ENCODE measurements at places on chromosomes 7 and 10.
A peak's percentile ranks its signal among the peaks of the same experiment; 100 is the strongest.

DNA sequence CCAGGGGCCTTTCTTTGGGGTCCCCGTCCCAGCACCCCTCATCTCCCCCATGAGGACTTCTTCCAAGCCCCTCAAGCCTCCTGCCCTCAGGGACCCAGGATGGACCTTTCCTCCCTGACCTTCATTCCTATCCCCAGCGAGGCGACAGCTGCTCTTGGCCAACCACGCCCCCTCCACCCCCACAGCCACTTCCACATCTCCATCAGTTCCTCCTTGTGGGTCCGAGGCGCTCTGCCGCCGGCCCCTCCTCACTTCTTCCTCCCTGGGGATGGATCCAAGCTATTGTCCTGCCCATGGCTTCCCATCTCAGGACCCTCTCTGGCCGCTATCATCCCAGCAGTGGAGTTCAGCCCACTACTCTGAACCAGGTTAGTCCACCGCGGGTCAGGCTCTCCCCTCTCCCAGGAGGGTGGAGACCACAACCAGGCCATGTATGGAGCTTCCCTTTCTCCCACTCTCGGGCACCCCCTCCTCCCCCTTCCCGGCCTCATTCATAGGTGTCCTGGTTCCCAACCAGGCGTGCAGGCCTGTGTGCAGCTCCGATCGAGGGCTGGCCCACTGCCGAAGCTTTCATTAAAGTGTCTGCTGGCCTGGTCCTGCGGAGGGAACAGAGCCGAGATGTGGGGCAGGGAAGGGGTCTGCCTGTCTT is 1.7 kb upstream of the SH2B2 start:
- peak; percentile 46 for DNase-seq

DNA sequence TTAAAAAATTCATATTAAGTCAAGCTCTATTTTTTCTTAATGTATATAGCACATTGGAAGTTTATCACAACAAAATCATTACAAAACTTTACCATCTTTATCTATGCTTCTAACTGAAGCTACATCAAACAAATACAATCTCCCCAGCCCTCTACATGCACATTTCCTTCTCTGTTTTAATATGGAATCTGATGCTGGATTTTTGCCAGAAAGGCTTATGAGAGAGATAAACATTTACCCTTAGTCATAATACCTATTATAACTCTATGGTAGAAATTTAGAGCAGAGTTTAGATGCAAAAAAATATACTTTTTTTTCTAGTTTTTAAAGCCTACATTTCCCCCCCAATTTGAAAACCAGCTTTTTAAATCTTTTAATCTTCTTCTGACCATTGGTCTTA is 1198.6 kb downstream of the GATA3 start:
- no peak for DNase-seq

DNA sequence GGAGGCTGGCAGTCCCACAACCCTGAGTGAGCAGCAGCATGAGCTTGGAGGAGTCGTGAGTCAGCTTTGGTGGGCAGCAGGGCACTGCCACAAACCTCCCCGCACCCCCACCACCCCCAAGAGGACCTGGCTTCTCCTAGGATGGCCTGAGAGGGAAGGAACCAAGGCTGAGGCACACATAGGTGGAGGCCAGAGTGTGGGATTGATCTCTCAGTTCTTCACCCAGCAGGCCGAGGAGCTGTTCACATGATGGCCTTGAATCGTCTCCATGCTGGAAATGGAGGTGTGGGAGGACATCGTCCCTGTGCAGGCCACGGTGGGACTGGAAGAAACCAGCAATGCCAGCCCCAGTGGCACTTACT is 17.4 kb upstream of the GDF10 start:
- DNase-seq = no peak

- DNase-seq = no peak
Measured at GRCh38 chr10:106278383-106278782, 886.1 kb downstream of the SORCS1 start.

GRCh38 chr10:98338896-98339295 is 70.9 kb upstream of the LOXL4 start:
- no peak for DNase-seq

DNA sequence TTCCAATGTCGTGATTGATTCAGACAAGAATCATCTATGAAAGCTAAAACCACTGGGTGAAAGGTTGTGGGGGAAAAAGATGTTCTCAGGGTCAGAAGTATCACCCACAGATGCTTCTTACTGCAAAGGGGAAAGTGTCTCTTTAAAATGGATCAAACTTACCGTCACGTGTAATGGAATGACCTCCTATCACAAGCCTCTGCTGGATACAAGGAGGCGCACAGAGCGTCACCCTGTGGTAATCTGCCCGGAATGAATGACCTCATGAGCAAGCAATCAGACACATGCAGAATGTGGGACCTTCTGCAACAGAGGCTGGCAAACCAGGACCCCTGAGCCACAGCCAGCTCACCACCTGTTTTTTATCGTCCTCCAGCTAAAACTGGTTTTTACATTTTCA is 33.0 kb downstream of the WIPF3 start:
- peak; percentile 75 for DNase-seq

DNA sequence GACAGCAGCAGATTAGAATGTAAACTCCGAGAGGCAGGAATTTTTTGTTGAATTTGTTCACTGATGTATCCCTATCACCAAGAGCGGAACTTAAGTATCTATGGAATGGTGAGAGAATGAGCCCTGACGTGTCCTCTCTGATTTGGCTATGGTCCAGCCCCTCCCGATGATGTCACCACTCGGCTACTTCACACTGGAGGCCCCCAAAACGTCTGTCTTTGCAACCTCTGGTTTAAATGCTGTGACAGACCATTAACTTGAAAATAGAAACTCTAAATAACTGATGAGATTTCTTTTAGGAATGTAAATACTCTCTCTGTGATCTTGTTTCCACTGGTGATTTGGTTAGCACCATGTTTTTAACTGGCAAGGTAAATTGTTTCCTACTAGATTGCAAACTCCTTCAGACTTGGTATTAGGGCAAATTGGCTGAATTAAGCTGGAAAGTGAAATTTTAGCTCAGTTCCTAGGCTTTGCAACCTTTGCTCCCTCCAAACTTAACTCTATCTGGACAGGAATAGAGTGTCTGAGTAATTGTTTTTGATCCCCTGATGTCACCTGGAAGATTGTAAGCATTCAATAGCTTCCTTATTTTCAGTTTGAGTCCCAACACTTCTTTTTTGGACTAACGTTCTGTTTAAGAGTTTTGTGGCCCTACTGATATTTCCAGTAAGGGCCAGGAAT is 19.1 kb downstream of the SLC16A12 start:
- DNase-seq = peak; percentile 75

GRCh38 chr7:35971133-35971891 is 170.5 kb downstream of the SEPTIN7 start:
- no peak for DNase-seq

- no peak for DNase-seq
Measured at GRCh38 chr10:132078746-132079345, 13.1 kb downstream of the JAKMIP3 start.

- DNase-seq = no peak
Measured at GRCh38 chr7:91080351-91080750, 183.9 kb upstream of the FZD1 start.

GRCh38 chr7:17706275-17706674 is 234.0 kb downstream of the SNX13 start:
- DNase-seq = no peak
